ENCODE measurements at places on chromosomes 2 and 18. TPM values are rescaled to one million over a fixed set of nuclear protein-coding genes. Genes with fewer than 3 reads are reported as not detected.

The DPP4 gene
- 24.5 TPM for total RNA-seq

The SGPP2 gene
- total RNA-seq: 23.9 TPM

DNA sequence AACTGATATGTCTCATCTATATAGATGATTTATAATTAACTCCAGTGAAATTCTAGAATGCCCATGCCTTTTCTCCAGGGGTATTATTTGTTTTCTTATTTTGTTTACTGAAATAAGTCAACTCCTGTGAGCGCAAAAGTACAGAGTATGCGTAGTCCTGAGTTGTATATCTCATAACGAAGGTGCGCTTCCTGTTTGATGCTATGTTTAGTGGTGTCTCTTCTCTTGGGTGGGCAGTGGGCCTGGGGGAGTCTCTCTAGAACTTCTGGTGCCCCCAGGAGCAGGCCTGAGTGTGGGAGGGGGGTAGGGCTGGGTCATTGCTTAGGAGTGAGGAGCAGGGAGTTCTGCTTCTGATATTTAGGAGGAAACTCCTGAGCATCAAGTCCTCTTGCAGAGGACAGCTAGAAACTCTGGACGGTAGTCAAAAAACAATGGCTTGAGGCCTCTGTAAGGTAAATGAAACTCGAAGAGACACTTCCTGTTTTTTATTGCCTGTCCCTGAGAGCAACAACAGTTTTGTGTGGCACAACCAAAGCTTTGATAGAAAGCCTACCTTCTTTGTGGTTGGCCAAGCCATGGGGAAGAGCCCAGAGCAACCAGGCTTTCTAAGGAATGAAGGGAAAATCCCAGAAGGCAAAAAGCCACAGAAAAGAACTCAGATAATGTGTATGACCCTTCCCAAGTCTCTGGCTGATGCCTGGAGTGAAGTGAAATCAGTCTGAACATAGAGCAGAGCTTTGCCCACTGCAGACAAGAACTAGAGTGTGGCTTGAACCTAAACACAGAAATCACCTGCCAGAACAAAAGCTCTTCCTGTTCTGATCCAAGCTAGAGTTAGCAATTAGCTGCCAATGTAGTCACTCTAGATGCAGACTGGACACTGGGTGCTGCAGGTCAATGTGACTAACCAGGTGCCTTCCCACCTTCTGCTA, 8.5 kb upstream of the SP140L start:
- H3K4me3 ChIP-seq: no peak overlapping the region
- DNase-seq: no peak
- no peaks in the 10 kb centered on the region for H3K27me3 ChIP-seq
- no peaks in the 10 kb centered on the region for H3K36me3 ChIP-seq

The TRABD2A gene
- 5.4 TPM for total RNA-seq

The CXCR4 gene
- 55.1 TPM for total RNA-seq
